ENCODE measurements at places on chromosomes 7 and 10. TPM values are rescaled to one million over a fixed set of nuclear protein-coding genes. Genes with fewer than 3 reads are reported as not detected.

DNA sequence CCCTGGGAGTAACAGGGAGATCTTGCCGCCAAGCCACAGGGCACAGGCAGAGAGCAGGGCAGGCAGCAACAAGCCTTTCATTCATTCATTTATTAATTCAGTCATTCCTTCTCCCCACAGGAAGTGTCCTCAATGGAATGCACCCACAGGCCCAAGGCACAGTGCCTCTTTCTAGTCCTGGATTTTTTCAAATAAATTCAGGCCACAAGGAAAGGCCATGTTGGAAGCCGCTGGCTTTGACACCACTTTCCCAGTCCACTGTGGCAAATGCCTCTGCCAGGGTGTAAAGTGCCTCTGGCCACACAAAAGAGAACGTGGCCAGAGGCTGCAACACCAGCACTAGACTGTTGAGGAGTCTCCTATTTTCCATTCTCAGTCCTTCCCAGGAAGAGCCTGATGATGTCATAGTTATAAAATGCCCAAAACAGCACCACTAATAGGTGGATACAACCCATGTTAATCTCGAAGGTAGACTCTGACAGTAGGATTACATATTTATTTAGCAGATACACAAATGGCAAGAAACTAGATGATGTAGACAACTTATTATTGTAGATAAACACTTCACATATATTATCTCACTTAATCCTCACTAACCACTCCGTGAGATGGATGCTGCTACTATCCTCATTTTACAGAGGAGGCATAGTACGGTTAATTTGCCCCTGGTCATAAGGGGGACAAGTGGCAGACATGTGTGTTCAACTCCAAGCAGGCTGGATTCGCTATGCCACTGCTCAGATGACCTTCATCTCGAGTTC, 5.5 kb downstream of the JAZF1 start:
- DNase-seq = no peak

- DNase-seq = no peak
Measured at GRCh38 chr10:88091490-88092061, 228.2 kb downstream of the PTEN start.

DNA sequence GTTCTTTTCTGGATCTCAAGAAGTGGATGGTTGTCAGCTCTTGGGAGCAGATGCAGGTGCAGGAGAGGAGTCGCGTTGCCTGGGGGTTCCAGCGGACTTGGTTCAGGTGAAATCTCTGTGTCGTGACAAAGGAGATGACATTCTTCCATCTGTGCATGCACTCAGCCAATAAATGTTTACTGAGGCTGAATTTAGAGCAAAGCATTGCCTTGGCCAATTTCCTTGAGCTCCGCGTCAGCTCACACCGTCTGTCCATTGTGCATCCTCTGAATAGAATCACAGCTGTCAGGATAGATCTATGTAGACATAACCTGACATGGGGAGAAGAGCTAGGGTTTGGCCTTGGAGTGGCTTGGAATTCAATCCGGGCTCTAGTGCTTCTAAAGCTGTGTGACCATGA, 343.7 kb downstream of the GLRX3 start:
- no peak for DNase-seq

The WDR11 gene
- 10.8 TPM for total RNA-seq
